ENCODE measurements at places on chromosomes 2 and 18.
A peak's percentile ranks its signal among the peaks of the same experiment; 100 is the strongest.

DNA sequence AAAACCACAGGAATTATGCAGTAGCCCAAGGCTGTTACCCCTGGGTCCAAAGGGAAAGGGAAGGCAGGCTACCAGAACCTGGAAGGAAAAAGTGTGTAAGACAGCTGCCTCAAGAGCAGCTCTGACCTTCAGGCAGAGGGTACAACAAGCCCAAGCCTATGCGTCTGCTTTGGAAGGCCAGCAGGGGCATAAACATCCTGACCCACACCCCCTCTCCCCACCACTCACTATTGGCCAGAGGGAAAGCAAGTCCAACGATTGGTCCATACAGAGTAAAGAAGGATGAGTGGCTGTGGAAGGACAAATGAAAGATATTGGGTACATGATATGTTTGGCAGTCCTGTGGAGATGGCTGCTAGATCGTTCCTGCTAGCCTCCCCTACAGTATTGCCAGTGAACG, 227.6 kb upstream of the HNRNPA3 start:
- DNase-seq = no peak

DNA sequence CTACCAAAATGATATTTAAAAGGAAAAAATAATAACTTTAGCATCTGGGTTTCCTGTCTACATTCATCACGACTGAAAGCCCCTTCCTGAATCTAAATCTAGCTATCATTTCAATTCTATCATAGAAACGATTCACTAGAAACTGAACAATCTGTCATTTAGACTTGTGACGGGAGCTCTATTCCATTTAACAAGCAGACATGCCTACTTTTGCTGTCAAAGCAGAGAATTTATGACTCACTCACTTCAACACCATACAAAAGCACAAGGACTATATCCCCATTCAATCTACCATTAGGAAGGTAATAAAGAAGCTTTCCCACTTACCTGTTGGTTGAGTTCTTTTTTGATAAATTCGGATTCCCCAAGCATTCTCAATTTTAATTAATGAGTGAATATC, 1072.3 kb downstream of the LRP1B start:
- DNase-seq = no peak

DNA sequence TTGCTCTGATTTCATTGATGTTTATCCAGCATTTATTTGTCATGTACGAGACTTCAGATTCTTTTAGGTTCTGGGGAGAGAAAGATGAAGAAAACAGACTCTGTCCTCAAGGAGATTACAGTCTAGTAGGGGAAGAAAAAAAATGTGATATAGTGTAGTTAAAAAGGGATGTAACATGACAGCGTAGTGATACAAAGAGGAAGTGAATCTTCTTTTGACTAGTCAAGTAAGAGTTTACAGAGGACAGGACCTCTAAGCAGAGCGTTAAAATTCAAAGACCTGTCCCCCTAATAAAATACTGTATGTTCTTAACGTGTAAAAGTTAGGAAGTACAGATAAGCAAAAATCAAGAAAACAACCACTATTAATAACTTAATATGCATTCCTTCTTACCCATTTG, 47.7 kb downstream of the NCOA1 start:
- DNase-seq = no peak

DNA sequence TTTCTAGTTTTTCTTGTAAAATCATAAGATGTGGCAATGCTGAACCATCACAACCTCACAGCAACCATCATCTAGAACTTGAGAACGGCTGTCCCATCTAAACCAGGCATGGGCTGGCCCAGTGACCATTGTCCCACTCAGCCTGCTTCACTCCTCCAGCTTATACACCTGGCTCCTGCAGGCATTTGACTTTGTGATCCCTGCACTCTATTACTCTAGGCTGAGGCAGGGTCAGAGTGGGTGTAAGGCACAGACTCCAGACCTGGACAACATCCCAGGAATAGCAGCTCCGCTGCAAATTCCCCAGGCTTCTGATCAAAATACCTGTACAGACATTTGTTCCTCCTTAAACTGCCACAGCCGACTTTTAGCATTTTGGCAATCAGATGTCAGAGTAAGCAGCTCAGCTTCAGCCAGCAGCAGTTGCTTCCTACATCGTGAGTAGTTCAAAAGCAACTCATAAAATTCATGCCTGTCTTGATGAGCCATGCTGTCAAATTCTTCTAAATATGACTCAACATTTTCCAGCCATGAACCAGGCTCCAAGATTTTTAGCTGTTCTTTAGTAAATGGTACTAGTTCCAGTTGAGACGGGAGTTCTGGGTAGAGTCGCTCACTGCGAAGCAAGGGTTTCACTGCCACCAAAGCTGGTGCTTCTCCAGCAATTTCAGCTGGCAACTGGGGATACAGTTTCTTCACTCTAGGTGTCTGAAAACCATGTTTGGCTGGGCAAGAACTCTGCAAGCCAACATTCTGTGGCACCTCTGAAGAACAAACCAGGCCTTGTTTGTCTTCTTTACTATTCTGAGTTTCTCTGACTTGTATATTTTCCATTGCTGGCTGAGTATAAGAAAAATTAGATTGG, 12.8 kb downstream of the EPG5 start:
- DNase-seq = no peak

DNA sequence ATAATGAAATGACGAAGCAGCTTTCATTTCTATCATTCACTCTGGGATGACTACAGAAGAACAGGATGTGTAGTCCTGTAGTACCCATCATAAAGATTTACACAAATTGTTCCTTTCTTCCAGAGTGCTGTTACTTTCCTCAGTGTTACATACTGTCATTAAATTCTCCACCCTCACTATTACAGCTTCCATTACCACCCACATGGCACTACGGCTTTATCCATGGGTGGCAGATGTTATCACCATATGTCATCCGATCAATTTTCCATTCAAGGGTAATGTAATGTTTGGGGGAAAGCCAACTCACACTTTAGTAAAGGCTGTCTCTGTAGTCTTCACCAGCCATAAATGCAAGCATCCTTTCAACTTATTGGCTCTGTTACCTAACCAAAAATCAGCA, 7.1 kb upstream of the CSRNP3 start:
- DNase-seq = no peak

DNA sequence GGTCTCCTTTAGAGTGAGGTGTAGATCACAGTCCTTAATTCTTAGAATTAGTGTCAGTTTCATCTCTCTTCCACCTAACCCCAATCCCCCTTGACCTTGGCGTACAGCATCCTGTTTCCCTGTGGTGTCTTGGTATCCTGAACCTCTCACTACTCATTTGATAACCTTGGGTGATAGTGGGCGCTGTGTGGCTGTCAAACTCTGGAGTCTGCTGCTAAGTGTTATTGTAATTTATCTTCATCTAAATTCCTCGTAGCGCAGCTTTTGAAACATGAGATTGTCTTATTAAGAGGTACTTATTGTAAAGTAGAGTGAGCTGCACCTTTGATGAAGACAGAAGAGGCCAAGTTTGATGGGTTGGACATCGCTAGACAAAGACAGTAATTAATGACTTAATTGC, 222.6 kb upstream of the SPRED2 start:
- DNase-seq = no peak

DNA sequence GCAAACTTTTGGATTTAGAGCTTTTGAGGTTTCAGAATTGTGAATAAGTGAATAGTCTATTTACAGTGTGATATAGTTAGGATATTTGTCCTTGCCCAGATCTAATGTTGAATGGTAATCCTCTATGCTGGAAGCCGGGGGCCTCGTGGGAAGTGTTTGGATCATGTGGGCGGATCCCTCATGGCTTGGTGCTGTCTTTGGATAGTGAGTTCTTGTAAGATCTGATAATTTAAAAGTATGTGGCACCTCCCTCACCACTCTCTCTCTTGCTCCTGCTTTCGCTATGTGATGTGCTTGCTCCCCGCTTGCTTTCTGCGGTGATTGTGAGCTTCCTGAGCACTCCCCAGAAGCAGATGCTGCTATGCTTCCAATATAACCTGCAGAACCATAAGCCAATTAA, 128.0 kb upstream of the KCNJ3 start:
- no peak for DNase-seq

- no peak for DNase-seq
Measured at GRCh38 chr2:56754627-56755026, 570.8 kb downstream of the CCDC85A start.

- no peak for DNase-seq
Measured at GRCh38 chr2:240325016-240326007, 110.2 kb upstream of the GPC1 start.

- no peak for DNase-seq
Measured at GRCh38 chr2:29841386-29842004, 79.9 kb downstream of the ALK start.

DNA sequence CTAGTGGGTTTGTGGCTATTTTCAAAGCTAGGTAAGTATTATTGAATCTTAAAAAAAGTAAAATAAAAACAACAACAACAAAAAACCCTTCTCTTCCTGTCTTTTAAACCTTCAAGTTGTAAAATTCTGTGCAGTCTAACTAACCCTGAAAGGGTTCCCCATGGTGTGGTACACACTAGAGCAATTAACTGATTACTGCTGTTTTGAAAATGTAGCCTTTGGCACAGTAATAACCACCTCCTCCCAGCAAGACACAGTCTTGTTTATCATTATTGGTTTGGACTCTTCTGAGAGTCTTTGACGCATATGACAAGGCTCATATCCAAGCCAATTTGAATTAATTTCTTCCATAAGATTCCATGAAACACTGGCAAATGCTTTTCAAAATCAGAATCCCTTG, 2184.6 kb upstream of the PIK3C3 start:
- DNase-seq = no peak

DNA sequence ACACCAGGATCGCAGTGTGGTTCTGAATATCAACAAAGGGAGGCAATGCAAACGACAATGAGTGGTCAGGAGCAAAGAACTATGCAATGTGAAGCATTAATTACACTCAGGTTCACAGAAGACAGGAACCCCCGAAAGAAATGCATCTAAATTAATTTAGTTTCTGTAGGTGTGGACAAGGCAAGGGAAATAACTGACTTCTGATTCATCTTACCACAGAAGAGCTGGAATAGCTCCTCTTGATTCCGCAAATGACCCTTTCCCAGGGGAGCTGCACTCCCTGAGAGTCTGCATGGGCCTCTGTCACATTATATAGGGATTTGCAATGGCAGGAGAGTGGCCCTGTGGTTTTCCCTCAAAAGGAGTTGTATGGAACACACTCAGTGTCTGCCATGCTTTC, 263.9 kb upstream of the APCDD1 start:
- no peak for DNase-seq

DNA sequence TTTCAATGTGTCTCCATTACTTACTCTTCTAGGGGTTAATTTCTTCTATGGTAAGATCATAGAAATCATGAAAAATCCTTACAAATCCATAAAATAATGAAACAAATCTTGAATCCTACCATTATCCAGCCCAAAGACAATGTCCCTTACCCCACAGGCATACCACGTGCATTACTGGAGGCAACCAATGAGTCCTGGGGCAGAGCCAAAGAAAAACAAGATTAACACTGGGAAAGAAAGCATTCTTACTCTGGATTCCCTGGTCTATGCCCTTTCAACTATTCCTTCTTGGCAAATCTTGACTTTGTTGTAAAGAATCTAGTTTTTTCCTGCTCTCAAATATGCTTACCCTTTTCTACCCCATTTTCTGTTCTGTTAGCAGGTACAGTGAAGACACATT, 3.1 kb upstream of the GALNT1 start:
- DNase-seq = peak; percentile 24

DNA sequence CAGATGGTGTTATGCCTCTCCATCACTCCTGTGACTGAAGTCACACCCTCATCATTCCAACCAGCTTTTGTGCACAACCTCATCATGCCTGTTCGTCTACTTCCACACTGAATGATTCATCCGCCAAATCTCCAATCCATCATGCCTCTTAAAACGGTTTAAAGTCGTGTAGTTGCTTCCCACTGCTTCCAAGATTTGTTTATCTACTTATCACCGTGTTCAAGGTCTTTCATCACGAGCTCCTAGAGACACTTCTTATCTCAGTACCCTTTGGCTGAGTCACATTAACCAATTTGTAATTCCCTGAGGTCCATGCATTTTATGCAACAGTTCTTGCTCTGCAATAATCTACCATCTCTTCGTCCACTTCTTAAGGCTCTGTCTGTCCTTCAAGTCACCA, 592.3 kb upstream of the ID2 start:
- DNase-seq = peak; percentile 23

GRCh38 chr2:26633993-26634595, 7.1 kb downstream of the CIB4 start:
- DNase-seq = no peak

- no peak for DNase-seq
Measured at GRCh38 chr2:116955646-116956045, 858.8 kb upstream of the DDX18 start.

DNA sequence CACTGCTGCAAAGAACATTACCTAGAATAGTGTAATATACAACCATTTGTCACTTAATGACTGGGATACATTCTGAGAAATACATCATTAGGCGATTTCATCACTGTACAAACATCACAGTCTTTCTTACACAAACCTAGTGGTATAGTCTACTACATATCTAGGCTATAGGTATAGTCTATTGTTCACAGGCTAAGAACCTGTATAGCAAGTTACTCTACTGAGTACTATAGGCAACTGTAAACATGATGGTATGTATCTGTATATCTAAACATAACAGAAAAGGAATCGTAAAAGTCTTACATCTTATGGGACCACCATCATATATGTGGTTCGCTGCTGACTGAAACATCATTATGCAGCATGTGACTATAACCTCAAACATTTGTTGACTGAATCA, 21.4 kb downstream of the SP3 start:
- no peak for DNase-seq

- DNase-seq = no peak
Measured at GRCh38 chr2:196725882-196726281, 73.6 kb downstream of the GTF3C3 start.

DNA sequence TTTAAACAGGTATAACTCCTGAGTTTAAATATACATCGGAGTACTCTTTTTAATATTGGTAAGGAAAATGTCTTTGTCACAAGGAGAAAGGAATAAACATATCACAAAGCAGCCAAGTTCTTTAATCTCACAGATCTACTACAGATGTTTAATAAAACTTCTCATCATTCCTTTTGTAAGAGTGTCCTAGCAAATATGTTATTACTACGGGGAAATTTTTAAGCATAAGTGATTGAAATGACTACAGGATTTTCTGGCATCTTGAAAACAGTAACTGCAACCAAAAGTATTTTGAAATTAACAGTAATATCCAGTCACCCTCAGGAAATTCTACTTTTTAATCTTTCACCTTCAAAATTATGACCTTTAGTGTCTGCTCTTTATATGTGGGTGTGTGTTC, 403.1 kb downstream of the IRS1 start:
- DNase-seq = no peak

DNA sequence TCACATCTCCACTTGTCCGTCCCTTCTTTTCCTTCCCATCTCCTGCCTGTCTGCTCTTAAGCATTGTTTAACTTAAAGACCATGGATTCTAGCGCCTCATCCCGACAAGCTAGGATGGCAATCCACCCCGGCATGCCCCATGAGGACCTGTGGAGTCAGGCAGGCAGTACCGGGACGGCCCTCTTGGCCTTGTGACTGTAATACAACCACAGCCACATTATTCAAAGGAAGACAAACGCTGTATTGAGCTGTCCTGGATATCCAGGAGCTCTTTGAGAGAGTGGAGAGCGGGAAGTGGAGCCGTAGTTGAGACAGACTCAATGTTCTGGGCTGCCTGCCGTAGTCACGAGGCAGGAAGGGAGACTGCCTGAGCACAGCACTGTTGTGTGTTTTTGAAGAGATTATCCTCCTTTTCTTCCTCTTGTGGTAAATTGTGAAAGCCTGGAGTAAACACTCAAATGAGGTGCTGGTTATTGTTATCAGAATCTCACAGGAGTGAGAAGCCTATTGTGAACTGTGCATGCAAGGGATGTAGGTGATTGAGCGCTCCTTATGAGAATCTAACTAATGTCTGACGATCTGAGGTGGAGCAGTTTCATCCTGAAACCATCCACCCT, 929.8 kb upstream of the CNTNAP5 start:
- DNase-seq = no peak
